ENCODE measurements at places on chromosomes 3 and 15.

GRCh38 chr3:13950042-13950441 is 70.2 kb upstream of the WNT7A start:
- no peak for DNase-seq

DNA sequence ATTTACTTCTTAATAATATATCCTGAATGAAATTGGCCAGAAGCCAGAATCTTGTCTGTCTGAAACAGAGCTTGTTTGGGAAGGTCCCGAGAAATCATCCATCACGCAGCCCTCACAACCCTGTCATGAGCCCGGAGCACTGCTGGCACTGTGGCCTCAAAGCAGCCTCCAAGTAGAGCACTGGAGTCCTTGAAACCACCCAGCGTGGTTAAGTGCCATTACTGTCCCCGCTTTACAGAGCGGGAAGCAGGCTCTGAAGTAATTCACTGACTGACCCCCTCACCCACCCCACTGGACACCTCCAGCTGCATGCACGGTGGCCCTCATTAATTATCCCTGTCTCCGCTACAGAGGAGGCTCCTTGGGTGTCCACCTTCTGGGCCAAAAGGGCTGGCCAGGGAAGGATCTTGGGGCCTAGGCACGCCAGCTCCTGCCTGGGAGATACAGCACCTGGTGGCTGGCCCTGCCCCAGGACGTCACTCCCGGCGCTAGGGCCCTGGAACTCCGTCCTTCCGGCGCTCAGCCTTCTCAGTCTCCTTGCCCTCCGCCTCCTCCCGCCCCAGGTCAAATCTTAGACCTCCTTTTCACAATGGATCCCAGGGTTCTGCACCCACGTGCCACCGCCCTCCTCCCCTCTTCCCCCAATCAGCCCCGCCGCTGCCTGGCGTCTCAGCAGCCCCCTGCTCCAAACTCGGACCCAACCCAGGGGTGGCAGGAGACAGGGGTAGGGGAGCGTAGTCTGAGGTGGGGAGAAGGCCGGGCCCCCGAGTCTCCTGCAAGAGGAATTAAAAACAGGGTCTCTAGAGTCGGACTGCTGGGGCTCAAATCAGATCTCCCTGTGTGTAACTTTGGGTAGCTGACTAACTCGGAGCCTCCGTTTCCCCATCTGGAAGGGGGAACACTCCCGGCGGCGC is 1.1 kb downstream of the TKT start:
- DNase-seq: no peak

- DNase-seq: no peak
These were observed 25.8 kb upstream of the GOLGA6C start for GRCh38 chr15:75232252-75232813.

- DNase-seq: no peak
These were observed 67.7 kb downstream of the EXOG start for GRCh38 chr3:38563886-38564270.

DNA sequence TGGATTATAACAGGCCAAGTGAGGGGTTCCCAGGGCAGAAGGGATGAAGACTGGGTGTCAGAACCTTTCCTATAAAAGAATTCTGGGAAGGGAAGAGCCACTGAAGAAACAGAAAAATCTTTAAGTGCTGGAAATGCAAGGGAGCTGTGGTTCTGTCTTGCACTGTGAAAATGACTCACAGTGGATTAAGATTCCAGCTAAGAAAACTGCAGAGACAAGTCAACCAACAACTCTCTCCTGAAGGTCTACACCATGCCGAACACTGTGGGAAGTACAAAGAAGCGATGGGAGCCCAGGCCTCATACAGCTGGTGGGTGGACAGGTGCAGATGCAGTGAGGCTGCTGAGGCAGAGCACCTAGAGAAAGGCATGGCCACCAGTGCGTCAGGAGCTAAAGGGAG is 27.7 kb downstream of the ZDHHC3 start:
- no peak for DNase-seq

DNA sequence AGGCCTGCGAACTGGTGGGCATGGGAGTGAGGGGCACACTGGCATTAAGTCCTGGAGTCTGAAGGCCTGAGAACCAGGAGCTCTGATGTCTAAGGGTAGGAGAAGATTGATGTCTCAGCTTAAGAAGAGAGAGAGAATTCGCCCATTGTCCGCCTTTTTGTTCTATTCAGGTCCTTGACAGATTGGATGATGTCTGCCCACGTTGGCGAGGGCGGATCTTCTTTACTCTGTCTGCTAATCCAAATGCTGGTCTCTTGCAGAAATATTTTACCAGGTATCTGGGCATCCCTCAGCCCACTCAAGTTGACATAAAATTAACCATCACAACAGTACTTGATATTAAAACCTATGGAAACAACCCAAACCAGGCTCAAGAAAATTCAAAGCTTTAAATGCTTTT is 44.1 kb downstream of the MAP6D1 start:
- DNase-seq: no peak

- no peak for DNase-seq
These were observed 50.0 kb upstream of the DGKG start for GRCh38 chr3:186411994-186412393.

DNA sequence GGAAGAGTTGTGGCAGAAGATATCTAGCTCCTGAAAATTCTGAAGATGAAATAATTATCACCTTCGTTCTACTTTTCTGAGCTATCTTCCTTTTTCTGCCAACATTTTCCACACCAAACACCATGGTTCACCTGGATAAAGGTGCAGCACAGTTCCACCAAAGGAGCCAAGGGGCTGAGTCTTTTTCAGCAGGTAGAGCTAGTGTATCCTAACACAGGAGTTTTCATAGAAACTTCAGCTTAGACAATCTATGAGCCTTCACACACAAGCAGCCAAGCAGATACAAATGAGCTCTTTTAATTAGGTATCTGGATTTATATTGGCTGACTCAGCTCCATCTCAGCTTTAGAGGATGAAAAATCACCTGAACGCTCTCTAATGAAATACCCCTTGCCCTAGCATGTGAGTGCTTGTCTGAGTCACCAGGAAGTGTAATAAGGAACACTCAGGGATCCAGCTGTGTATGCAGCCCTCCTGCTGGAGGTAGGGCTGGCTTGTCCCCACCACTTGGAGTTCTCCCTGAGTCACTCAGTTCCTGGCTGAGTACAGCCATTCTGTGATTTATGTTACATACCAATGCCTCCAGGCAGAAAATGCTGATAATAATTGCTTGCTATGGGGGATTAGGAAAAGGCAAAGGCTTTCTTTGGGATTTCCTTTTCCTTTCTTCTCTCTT is 385.7 kb downstream of the LSAMP start:
- no peak for DNase-seq

DNA sequence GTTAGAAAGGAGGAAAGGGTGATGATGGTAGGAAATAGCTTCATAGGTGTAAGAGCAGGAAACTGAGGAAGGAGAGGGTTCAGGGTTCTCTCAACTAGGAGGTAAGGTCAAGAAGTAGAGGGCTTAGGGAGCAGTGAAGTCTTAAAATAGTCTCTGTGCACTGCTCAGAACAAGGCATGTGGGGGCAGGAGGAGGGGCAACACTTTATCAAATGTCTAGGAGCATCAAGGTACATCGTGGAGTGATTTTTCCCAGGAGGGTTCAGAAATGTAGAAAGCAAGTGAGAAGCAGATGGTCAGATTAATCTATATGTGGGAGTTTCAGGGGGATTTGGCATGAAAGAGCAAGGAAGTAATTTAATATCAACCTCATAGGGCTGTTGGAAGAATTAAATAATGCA is 58.8 kb downstream of the TNIK start:
- no peak for DNase-seq

GRCh38 chr3:107727102-107727501 is 204.3 kb downstream of the BBX start:
- no peak for DNase-seq

- no peak for DNase-seq
These were observed 456.0 kb downstream of the TUSC7 start for GRCh38 chr3:117165601-117166051.

- DNase-seq: no peak
These were observed 396.2 kb upstream of the NAALADL2 start for GRCh38 chr3:174462916-174463315.

DNA sequence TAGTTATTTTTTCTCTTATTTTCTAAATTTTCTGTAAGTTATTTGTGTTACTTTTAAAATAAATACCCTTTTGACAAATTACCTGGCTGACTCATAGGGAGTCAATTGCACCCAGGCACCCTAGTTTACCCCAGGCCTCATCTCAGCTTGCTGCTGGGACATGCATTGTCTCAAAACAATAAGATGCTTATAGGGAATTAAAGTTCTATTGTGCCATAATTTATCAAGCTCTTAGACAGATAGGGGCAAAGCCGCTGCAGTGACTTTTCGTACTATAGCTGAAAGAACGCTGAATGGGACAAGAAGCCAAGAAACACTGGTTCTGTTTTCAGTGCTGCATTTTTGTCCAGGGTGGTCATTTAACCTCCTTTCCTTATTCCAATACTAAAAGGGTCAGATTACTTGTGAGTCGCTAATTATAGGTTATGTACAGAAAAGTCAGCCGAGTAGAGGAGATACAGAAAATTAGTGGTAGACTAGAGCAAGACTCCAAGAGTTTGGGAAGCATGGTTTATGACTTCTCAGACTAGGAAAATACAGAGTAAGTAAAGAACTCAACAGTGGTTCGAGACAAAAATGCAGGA is 50.3 kb downstream of the EXD1 start:
- no peak for DNase-seq

GRCh38 chr3:128554465-128555097 is 61.6 kb upstream of the GATA2 start:
- no peak for DNase-seq

GRCh38 chr3:121809249-121809648 is 25.6 kb downstream of the IQCB1 start:
- DNase-seq: no peak

- no peak for DNase-seq
These were observed 18.0 kb downstream of the MIX23 start for GRCh38 chr3:122365073-122365472.

- DNase-seq: no peak
These were observed 89.1 kb downstream of the ABHD5 start for GRCh38 chr3:43779850-43780249.

DNA sequence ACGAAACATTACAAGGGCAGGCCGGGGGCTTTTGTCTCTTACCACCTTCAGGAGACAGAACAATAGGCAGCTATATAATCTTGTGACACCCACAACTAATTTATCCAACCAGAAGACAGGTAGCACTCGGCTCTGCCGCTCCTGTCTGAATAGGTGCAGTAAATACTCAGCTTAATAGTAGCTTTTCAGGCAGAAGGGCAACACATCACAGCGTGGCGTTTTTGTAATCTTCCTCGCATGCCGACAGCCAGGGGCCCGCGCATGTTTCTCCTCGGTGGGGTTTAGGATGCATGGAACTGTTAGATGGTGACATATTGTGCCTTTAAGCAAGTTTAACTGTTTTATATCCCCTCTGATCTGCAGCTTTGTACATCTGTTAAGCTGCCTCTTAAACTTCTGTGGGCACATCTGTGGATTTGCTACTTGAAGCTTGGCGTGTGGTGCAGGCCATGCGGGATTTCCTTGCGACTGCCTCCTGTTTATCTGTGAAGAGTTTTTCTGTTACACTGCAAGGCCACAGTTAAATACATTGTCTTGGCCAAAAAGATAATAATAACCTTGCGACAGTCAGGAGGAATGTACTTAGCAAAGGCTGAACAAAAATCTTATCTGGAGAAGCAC is 123.2 kb upstream of the BNIP2 start:
- no peak for DNase-seq

GRCh38 chr15:60673918-60674558 is 195.1 kb upstream of the ICE2 start:
- no peak for DNase-seq

GRCh38 chr3:66039590-66039887 is 821 bp upstream of the MAGI1 start:
- no peak for DNase-seq

- DNase-seq: no peak
These were observed 14.8 kb downstream of the ADAMTS7 start for GRCh38 chr15:78796510-78796909.

GRCh38 chr3:48189321-48189720 is 1.1 kb upstream of the CDC25A start:
- DNase-seq: no peak

- DNase-seq: no peak
These were observed 9.7 kb upstream of the RAB6B start for GRCh38 chr3:133905376-133905775.

- DNase-seq: no peak
These were observed 198.6 kb upstream of the BCL6 start for GRCh38 chr3:187943677-187944389.

- DNase-seq: no peak
These were observed 252.7 kb downstream of the EPHA3 start for GRCh38 chr3:89360156-89360555.

DNA sequence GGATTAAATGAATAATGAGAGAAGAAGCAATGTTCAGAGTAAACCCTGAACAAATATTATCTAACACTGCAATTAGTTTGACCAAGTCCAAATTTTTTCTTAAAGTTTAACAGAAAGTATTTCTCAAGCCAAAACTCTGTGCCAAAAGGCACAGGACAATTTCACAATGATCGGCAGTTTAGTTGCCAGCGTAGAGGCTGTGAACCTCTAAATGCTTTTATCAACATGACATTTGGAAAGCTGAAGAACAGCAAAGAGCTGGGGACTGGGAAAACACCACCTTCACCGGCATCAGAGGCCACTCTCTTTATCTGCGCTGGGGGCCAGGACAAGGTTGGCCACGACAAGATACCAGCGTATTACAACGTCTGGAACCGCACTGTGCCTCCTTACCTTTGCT is 125.6 kb downstream of the ADAMTS17 start:
- DNase-seq: no peak

DNA sequence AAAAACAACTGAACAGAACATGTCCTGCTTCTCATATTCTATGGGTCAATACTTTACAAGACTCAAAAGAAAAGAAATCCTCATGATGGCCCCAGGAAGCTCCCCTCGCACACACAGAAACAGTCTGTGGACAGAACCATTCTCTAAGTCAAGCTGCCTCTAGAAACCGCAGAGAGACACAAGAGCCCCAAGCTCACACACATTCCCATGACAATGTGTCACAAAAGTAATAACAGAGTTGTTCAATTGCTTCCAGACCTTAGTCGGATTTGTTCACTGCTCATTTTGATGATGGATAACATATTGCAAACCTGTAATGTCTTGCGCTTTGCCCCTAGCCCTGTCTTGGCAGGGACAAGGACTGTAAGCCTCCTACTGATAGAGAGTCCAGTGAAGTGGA is 60.9 kb downstream of the UMPS start:
- no peak for DNase-seq

DNA sequence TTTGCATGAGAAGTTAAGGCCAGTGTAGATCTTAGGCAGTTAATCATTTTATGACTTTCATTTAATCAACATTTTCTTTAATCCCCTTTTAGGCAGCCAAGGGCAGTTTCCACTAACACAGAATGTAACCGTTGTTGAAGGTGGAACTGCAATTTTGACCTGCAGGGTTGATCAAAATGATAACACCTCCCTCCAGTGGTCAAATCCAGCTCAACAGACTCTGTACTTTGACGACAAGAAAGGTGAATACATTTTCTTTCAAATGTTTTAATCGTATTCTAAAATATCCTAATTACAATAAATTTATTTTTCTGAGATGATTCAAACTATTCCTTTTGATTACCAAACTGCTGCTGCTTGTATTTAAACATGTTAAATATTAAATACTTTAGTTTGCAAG is 843.2 kb downstream of the CADM2 start:
- no peak for DNase-seq

Measured in stimulated activated CD8-positive, alpha-beta memory T cell treated with anti-CD3 and anti-CD28 coated beads, Interleukin-4, amount 100 ng/mL, for 1 hour (primary cell).